ENCODE measurements at places on chromosomes 2 and 18.
A peak's percentile ranks its signal among the peaks of the same experiment; 100 is the strongest.

DNA sequence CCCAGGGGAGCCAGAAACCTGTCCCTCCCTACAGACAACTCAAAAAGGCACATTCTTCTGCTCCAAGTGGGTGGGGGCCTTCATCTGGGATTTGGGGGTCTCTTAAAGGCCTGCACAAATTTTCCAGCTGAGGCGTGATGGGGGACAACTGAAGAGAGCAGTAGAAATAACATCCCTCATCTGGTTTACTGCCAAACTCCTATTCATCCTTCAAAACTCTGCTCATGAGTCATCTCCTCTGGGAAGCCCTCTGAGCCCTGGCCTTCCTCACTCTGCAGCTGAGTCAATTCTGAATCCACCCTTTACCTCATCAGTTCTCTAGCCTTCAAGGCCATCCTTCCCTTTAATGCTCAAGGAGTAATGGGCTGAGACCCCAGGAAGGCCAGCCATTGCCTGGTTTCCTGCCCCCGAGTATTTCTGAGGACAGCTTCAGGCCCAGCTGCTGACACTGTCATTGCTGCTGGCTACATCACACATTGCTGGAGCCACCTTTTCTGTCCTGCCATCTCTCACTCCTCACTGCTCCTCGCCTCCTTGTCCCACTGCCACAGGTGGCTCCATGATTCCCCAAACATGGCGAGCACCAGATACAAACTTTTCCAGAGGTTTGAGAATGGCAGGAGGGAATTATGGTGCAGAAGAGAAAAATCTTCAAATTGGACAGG is 32.2 kb upstream of the GLI2 start:
- no peak for DNase-seq

GRCh38 chr2:36235426-36235825 is 120.2 kb upstream of the CRIM1 start:
- no peak for DNase-seq

- DNase-seq: no peak
Observed at GRCh38 chr2:154370873-154371272, 327.6 kb upstream of the KCNJ3 start.

DNA sequence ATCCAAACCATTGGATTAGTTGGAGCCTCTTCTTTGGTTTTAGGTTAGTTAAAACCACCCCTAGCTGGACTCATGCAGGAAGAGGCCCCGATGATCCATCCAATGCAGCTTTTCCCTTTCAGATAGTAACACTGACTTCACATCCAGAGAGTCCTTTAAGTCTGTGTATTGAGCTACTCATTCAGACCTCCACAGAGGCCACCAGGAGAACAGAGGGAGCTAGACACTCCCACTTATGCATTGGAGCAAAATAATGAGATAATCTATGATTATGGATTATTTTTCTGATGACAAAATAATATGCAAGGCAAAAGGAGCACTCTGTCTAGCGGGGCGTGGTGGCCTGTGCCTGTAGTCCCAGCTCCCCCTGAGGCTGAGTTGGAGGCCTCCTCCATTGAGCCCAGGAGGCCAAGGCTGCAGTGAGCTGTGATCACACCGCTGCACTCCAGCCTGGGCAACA is 1.6 kb upstream of the ROCK2 start:
- no peak for DNase-seq

DNA sequence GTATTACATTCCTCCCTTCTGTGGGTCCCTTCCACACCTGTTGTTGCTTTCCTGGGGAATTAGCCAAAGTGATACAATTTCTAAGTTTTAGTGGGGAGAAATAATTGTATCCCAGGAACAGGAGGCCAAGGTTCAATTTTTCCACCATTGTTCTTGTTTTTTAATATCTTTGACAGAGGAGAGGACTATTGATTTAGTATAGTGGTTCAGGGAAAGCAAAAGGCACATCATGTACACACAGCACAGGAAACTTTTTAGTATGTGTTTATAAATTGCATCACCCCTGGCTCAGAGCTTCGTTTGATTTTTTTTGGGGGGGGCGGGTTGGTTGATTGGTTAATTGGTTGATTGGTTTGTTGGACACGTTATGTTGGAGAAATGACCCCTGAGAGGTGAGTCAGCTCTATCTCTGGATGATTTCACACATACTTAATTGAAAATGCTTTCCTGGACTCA is 431.6 kb downstream of the PID1 start:
- DNase-seq: no peak

- no peak for DNase-seq
Observed at GRCh38 chr2:233352141-233352842, 2.0 kb upstream of the DGKD start.

DNA sequence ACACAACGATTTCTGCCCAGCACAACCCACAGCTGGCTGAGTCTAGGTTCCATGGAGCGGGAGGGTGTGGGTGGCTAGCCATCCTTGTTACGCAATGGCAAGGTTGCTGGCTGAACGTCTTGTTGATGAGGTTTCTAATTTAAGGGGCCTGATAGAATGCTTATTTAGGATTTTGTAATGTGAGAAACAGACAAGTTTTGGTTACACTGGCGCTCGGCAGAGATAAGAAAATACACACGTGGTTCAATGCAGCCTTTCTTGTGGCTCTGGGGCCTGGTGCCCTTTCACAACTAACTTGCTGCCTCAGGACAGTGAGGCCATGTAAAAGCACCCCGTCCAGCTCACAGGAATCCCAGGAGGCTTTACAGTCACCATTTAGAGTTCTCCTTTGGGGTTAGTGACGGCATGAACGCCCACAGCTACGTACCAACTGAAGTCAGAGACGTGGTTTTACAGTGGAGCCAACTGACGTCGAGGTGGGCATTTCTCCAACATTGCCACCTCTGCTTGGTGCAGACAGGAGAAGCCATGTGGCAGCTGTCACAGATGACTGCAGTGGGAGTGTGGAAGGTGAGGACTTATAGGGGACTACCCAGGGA is 29.7 kb upstream of the PIEZO2 start:
- no peak for DNase-seq

- DNase-seq: no peak
Observed at GRCh38 chr2:101328474-101329007, 20.0 kb upstream of the RNF149 start.

GRCh38 chr2:44093970-44094369 is 74.7 kb upstream of the PPM1B start:
- no peak for DNase-seq

GRCh38 chr18:63831080-63831788 is 56.0 kb downstream of the SERPINB7 start:
- no peak for DNase-seq

DNA sequence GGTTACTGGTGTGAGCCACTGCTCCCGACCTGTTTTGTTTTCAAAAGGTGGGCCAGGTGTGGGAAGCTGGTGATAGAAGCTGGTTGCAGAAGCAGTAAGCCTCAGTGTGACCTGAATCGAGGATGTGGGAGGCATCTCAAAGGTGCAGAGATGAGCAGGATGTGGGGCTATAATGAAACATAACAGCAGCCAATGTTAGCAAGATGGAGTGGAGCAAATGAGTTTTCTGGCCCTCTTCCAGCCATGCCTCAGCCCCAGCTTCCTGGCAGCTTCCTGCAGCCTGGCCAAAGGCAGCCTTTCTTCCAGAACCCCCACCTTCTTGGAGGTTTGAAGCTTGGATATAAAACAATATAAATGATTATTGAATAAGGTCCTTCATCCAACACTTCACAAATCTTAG is 184.8 kb downstream of the NCK2 start:
- peak; percentile 9 for DNase-seq

- no peak for DNase-seq
Observed at GRCh38 chr2:96884299-96885094, 14.6 kb upstream of the SEMA4C start.

DNA sequence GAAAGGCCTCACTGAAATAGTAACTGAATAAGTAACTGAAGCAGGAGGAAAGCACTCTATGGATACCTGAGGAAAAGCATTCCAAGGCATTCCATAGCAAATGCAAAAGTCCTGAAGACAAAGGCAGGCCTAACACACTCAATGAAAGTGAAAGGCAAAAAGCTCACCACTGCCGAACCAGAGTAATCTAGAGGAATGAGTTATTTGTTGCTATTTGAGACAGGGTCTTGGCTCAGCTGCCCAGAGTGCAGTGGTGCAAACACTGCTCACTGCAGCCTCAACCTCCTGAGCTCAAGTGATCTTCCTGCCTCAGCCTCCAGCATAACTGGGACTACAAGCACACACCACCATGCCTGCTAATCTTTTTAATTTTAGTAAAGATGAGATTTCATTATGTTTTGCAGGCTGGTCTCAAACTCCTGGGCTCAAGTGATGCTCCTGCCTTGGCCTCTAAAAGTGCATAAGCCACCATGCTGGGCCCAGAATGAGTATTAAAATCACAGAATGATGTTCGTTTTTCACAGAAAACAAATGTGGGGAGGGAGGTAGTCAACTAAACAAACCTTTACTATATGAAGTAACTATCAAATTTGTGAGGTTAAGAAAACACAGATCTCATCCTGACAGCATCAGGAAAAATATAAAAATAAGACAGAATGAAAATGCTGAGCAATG is 17.9 kb downstream of the PIAS2 start:
- no peak for DNase-seq

GRCh38 chr2:17765398-17765797 is 11.5 kb downstream of the GEN1 start:
- no peak for DNase-seq

GRCh38 chr2:68282811-68283418 is 30.6 kb upstream of the PPP3R1 start:
- peak; percentile 52 for DNase-seq

DNA sequence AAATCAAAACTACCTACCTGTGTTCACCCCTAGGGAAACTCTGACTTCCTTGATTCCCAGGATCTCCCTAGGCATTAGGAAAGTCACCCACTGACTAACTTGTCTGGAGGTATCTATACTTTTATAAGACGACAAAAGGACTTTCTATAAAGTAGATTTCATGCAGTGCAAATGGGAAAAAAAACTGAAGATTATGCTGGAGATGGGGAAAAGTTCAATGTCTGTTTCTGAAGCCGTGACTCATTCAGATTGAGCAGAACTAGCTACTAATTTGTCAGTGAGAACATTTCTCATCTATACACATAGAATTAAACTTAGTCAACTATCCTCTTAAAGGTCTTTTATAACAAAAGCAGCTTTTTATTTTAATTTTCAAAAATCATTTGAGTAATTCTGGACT is 6.0 kb downstream of the SEPTIN10 start:
- DNase-seq: no peak

- DNase-seq: no peak
Observed at GRCh38 chr18:6755107-6755506, 25.6 kb downstream of the ARHGAP28 start.

GRCh38 chr2:44994377-44994776 is 14.9 kb downstream of the SIX2 start:
- DNase-seq: no peak

DNA sequence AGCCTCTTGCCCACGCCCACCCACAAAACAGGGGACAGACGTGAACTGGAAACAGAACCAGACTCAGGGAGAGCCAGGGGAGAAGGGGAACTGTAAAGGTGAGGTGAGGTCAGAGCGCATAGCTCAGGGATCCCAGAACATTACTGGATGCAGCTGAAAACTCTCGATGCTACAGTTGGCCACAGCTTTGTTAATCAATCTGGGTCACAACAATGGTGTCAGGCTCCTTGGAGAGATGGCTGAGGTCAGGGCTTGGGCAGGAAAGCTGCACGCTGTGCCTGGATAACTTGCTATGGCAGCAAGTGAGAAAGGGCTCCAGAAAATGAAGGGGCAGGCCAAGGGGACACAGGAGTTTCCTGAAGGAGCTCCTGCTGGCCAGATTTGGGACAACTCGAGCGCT is 263.3 kb downstream of the TFCP2L1 start:
- DNase-seq: no peak

DNA sequence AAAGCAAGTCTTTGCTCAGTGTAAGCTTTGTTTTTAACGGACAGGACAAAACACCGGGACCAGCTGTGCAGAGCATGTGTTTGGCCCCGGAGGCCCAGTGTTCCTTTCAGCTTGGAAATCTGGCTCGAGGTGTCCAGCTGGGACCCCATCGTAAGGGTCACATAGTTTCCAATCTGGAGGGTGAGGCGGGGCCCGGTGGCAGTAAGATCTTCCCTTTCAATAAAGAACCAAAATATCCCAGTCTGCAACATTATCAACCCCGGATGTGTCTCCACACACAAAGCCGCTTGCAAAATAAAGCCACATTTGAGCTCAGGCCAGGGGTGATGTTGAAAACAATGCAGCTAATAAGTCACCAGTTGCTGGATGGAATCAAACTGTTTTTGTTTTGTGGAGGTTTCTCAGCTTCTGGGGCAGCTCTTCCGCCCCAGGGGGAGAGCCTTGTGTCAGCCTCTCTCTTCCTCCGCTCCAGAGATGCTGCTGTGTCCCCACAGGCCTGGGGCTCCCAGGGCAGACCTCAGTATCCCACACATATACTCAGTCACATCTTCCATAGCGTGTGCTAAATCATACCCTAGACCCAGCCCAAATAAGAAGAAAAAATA is 138.6 kb upstream of the GLI2 start:
- no peak for DNase-seq

GRCh38 chr2:120294008-120294340 is 41.3 kb downstream of the RALB start:
- DNase-seq: no peak

- peak; percentile 80 for DNase-seq
Observed at GRCh38 chr2:235595422-235596010, 101.7 kb downstream of the AGAP1 start.

- peak; percentile 16 for DNase-seq
Observed at GRCh38 chr2:132671151-132671835, 1.3 kb upstream of the LYPD1 start.

- no peak for DNase-seq
Observed at GRCh38 chr2:48469731-48470130, 60.2 kb upstream of the STON1 start.

DNA sequence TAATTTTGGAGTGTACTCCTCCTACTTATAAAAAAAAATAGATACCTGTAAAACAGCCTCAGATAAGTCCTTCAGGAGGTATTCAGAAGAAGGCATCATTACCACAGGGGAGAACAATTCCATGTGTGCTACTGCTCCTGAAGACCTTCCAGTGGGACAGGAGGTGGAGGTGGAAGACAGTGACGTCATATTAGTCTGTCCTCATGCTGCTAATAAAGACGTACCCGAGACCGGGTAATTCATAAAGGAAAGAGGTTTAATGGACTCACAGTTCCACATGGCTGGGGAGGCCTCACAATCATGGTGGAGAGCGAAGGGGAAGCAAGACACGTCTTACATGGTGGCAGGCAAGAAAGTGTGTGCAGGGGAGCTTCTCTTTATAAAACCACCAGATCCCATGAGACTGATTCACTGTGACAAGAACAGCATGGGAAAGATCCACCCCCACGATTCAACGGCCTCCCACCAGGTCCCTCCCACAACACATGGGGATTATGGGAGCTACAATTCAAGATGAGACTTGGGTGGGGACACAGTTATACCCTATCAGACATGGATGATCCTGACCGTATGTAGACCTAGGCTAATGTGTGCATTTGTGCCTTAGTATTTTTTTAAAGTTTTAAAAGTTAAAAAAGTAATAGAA is 98.4 kb downstream of the NDUFA10 start:
- no peak for DNase-seq

GRCh38 chr2:202339071-202339870 is 36.9 kb upstream of the BMPR2 start:
- DNase-seq: no peak

DNA sequence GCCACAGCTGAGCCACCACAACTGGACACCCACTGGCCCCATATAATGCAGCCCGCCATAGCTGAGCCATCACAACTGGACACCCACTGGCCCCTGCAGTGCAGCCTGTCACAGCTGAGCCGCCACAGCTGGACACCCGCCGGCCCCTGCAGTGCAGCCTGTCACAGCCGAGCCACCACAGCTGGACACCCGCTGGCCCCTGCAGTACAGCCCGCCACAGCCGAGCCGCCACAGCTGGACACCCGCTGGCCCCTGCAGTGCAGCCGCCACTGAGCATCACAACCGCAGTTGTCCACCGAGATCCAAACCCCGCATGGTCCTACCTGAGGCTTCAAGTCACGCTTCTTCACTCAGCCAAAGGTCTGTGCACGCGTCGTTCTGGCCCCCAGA is 134.2 kb downstream of the PXDN start:
- no peak for DNase-seq
